ENCODE measurements at places on chromosomes 1 and 21. TPM values are rescaled to one million over a fixed set of nuclear protein-coding genes. Genes with fewer than 3 reads are reported as not detected.
A peak's percentile ranks its signal among the peaks of the same experiment; 100 is the strongest.

The OR2G6 gene
- total RNA-seq, result not detected

- DNase-seq, result no peak
Observed at GRCh38 chr1:2636733-2637132, 3.9 kb upstream of the MMEL1 start.

The SLC6A17 gene
- 0.46 TPM for total RNA-seq

DNA sequence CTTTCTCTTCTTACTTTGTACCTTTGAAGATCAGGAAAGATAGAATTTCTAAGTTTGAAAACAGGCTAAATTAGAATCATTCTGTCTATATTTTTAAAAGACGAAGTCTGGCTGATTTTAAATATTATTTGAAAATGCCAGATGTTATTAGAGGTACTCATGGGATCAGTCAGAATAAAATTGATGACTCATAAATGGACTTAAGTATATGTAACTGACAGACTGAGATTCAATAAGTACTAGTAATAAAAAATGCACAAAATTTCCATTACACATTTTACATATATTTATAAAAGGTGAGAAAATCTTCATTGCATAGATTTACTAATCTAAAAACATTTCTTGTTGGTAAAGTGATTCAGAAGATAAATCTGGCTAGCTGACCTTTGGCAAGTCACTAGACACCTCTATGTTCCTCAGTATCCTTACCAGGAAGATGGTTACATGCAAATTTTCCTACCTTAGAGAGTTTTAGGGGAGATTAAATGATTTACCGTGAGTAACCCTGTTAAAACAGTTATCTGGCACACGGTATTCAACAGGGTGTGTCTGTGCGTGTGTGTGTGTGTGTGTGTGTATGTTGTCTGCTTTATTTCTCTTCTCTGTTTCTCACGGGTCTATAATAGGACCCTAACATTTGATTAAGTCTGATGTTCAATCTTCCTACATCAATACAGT is 189.0 kb downstream of the RUNX1 start:
- no peak for DNase-seq

DNA sequence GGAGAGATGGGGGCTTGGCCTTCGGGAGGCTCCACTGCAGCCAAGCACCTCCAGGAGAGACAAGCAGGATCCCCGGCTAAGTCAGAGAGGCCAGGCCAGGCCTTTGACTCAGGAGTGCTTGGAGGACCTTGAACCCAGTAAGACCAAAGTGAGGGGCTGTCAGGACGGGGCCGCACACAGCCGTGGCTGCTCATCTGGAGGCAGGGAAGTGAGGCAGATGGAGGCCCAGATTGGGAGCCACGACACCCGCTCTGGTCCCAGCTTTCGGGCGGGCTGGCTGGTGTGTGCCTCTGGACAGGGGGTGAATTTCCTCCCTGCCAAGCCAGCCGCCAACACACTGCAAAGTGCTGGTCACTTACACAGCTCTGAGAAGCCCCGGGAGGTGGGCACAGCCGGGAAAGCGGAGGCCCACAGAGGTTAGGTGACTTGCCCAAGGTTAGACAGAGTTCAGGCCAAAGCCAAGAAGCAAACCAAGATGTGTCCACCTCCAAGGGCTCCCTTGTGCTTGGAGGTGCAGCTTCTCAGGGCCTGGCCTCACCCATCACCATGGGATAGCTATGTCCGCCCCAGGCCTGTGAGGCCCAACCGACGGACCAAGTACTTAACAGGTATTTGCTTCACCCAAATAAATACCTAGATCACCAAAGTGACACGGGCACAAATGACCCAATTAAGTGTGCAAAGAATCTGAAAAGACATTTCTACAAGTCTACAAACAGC is 58.3 kb downstream of the CHD5 start:
- no peak for DNase-seq

- DNase-seq, result no peak
Observed at GRCh38 chr1:241482761-241483250, 36.7 kb downstream of the FH start.

The SYPL2 gene
- total RNA-seq, result 0.11 TPM

The PTCH2 gene
- 0.59 TPM for total RNA-seq

- DNase-seq, result no peak
Observed at GRCh38 chr1:20486457-20487235, 636 bp upstream of the CAMK2N1 start.

DNA sequence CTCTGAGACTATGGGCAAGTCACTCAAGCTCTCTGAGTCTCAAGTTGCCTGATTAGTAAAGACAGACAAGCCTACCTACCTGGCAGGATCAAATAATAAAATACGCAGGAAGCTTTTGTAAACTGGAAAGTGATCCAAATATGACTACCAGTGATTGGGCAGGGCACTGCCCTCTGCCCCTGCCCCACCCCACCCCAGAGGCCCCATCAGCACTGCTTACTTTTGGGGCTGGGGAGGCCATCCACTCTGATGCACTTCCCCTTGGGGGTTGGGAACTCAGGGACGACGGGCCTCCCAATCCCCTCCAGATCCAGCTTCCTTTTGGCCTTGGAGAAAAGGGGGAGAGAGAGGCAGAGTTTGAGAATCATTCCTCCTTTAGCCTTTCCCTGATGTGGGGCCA is 6.9 kb downstream of the E2F2 start:
- no peak for DNase-seq

The IGSF3 gene
- total RNA-seq, result 4.6 TPM

The CELA2B gene
- not detected for total RNA-seq

- no peak for DNase-seq
Observed at GRCh38 chr1:117719004-117719403, 113.2 kb downstream of the TENT5C start.

GRCh38 chr1:15275921-15276683 is 29.1 kb downstream of the FHAD1 start:
- no peak for DNase-seq

GRCh38 chr1:97893844-97894243 is 27.0 kb downstream of the DPYD start:
- no peak for DNase-seq

GRCh38 chr1:29354511-29355098 is 118.3 kb downstream of the PTPRU start:
- no peak for DNase-seq

The ANGPTL3 gene
- not detected for total RNA-seq

- DNase-seq, result no peak
Observed at GRCh38 chr1:67390041-67390887, 39.9 kb downstream of the SERBP1 start.

The GPA33 gene
- total RNA-seq, result not detected

- no peak for DNase-seq
Observed at GRCh38 chr21:44475266-44475845, 20.0 kb downstream of the LRRC3 start.

DNA sequence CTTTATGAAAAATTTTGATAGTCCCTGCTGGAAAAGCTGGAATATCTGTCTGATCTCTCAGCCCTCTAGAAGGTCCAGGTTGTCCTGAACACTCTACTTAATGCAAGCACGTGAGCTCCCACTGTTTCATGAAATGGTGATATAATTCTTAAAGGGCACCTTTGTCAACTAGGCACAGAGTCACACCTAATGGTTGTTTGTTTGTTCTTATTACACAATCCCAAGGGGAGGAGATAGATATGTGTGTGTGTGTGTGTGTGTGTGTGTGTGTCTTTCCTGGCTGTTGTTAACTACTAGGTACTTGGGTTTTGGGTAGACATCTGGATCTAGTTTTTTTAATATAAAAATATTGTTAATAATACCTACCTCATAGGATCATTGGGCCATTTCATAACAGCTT is 63.9 kb downstream of the GRIK1 start:
- DNase-seq, result no peak

GRCh38 chr1:150922519-150922975 is 3.6 kb upstream of the SETDB1 start:
- DNase-seq, result peak; percentile 70

The OR6N1 gene
- total RNA-seq, result not detected

- no peak for DNase-seq
Observed at GRCh38 chr21:29418813-29419212, 120.1 kb downstream of the BACH1 start.

GRCh38 chr1:155052439-155053395 is 1.6 kb downstream of the ADAM15 start:
- no peak for DNase-seq

GRCh38 chr21:25682382-25682781 is 43.3 kb downstream of the JAM2 start:
- DNase-seq, result no peak

The IL22RA1 gene
- total RNA-seq, result not detected

DNA sequence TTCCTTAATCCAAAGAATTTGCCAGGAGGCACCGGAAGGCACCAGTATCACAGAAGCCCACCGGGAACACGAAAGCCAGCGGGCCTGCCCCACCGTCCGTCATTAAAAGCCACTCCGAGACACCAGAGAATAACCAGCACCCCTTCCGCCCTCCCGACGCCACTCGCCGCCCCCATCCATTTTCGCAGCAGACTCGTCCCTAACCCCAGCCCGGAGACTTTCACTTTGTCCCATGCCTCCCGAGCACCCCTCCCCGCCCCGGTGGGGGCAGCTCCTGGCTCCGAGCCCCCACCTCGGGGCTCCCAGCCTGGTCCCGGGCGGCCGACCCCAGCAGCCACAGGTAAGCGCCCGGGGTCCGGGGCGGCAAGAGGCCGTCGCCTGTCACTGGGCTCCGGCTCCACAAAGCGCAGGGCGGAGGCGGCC is 105.4 kb downstream of the SLC45A1 start:
- DNase-seq, result peak; percentile 18

GRCh38 chr21:39107739-39108138 is 75.5 kb downstream of the PSMG1 start:
- DNase-seq, result no peak

The AIRE gene
- not detected for total RNA-seq

DNA sequence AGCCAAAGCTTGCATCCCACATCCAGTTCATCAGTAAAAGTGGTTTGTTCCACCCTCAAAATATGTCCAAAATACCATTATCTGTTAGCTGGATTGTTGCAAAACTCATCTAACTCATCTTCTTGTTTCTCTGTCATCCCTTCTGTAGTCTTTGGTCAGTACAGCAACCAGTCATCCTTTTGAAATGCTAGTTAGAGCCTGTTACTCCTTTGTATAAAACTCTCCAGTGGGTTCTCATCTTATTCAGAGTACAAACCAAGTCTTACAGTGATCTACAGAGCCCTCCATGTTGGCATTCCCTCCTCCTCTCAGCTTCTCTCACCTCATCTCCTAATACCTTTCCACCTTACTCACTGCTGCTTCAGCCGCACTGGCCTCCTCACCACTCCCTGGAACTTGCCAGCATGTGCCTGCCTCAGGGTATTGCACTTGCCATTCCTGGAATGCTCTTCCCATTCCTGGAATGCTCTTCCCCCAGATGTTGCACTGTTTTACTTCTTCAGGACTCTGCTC is 70.6 kb downstream of the LAMC1 start:
- no peak for DNase-seq

The DIO1 gene
- total RNA-seq, result not detected

GRCh38 chr1:94319319-94320102 is 82.1 kb upstream of the ARHGAP29 start:
- DNase-seq, result no peak

DNA sequence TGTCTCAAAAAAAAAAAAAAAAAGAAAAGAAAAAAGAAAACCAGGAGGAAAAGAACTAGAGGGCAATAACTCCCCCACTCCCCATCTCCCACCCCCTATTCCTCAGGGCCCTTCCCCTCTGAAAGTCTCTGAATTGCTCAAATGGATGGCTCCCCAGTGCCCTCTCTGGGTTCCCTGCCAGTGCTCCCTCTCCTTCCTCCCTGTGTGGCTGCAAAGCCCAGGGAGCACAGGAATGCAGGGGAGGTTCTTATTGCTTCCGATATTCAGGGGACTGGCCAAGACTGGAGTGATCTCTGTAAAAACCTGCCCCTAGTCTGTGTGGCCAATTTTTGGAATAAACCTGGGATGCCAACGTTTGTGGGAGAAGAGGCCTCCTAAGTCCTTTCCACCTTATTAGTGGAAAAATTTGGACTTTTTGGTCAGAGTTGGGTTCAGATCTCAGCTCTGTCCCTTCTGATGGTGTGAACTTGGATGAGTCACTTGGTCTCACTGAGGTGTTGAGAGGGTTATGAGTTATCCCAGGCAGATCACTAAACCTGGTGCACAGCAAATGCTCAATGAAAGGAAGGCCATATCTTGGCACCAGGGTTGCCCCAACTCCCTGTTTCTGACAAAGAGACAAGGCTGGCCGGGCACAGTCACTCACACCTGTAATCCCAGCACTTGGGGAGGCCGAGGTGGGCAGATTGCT is 13.4 kb upstream of the ARHGEF10L start:
- DNase-seq, result no peak

The OR2L8 gene
- 0.21 TPM for total RNA-seq

The F11R gene
- total RNA-seq, result 15.5 TPM

The ZNF697 gene
- 13.0 TPM for total RNA-seq

DNA sequence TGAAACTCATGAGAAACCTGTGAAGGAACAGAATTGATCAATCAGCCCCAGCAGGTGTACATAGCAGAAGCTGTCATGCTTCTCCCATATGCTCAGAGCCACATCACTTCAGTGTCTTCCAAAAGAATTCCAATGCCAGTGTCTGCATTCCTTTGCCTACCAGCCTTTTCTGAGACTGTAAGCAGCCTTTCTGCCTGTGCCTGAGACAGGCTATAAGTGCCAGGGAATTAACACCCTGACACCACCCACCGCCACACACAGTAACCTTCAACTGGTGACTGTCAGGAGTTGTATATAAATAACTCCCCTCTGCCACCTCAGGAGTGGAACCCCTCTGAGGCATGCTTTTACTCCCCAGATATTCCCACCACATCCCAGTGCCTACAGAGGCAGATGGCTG is 38.1 kb upstream of the SLAMF9 start:
- DNase-seq, result no peak

The IGSF5 gene
- total RNA-seq, result not detected

The FAM110D gene
- 0.07 TPM for total RNA-seq
